Right atrium auricular region (tissue), 2 donors: ENCODE measurements at places on chromosomes 13 and 19.
A peak's percentile ranks its signal among the peaks of the same experiment; 100 is the strongest.

DNA sequence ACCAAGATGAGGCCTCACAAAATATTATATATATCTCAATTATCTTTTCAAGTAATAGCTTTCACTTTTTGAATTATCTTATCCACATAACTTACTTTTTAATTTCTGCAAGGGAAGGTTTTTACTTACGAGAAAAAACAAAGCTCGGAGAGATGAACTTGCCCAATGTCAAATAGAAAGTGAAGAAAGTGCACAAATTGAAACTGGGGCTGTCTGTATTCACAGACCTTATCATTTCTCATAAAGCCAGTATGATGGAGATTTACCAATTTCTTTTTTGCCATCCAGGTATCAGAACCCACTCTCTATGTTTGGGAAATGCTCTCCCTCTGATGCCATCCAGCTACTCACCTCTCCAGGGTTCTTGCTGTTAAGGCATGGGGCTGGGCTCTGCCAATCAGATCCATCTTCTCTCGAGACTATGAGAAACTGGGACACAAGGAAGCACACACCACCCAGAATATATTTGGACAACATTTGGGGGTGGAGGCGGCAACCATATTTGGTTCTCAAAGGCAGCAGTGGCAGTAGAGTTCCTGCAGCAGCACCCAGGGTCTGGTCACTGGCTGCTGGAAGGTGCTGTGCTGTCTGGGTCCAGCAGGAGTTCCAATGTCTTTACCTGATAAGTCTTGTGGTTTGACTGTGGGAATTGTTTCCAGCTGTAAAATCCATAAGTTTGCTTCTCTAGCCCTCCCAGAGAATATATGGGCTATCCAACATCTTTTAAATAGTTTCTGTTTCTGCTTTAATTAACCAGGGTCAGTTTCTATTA, 45.8 kb upstream of the SCEL start:
- DNase-seq: no peak

DNA sequence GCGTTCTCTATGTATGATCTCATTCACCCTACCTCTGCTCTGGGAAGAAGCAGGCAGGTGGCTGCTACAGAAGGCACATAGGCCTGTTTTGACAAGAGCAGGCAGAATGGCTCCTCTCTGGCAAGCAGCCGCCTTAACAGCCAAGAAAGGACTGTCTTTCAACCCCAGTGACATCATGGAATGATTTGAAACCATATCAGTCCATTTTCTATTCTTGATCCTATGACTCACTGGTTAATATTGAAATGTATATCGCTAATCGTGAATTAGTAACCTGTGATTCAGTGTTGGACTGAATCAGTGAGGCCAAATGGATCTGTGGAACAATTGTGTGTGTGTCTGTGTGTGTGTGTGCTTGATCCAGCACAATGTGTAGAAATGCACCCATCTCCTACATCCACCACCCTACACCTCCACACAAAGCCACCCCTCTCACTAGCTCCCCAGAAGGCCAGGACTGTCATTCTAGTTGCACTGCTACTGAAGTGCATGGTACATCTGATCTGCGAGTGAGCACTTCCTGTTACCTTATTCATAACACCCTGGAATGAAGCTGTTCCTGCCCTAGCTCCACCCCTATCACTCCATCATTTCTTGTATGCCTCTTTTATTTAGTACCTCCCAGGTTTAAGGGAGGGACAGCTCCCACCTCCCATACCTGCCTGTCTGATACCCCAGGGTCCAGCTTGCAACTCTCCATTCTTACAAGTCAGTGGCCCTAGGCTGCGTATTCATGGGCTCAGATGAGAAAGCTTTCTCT, 460.0 kb downstream of the FOXO1 start:
- no peak for DNase-seq

GRCh38 chr13:38993381-38993780, 2.8 kb upstream of the STOML3 start:
- no peak for DNase-seq

DNA sequence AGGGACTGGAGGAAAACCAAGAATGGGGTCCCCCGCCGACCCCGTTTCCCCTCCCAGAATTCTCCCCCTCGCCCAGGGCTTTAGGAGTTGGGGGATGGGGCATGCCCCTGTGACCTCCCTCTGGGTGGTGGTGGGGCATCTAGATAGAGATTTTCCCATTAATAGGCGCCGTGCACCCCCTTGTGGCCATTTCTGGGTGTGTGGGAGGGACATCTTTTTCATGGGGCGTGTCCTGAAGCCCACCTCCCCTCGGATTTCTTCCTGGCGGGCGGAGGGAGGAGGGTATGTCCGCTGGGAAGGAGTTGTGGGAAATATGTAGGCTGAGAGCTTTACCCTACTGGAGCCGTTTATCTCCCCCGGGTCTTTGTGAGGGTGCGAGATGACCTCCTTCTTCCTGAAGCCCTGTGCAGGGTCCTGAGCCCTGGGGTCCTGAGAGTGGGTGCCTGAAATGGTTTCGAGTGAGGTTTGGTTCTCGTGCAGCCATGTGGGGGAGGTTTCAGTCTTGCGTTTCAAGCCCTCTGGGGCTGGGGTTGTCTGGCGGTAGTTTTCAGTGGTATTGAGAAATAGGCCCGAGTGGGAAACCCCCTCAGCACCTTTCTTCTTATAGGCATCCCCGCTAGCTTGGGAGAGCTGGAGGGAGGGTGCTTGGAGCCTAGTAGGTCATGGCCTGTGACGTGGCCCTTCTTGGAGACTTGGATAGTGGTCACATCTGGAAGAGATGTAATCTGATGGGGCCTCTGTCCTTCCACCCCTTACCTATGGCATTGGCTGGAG, 1.0 kb downstream of the PRMT1 start:
- peak; percentile 75 for DNase-seq

DNA sequence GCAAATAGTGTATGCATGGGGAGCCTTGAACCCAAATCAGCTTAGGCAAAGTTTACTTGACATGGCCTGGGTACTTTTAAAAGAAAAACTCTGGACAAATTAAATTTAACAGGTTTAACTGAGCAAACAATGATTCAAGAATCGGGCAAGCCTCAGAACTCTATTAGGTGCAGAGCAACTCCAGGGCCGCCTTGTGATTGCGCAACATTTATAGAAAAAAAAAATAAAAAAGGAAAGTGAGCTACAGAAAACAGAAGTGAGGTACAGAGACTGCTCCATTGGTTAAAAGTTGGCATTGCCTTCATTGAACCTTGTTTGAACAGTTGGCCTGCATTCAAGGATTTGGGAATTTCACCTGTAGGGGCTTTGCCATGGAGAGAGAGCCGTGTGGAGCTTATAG, 421.0 kb upstream of the TSHZ3 start:
- no peak for DNase-seq

DNA sequence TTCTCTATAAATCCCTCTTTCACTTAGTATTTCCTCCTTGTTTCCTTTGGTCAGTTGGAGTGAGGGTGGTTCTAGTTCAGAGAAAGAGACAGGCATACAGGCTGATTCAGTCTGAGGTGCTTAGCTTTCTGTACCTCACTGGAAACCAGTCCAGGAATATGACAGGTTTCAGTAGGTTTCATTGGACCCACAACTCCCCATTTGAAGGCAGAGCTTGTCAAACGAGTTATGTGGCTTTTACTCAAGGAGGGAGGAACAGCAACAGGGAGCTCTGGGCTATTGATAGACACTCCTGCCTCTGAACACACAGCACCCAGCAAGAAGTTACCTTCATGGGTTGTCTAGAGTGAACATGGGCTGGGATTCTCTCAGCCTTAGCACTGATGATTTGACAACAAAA, 14.5 kb downstream of the ACTN4 start:
- no peak for DNase-seq
